ENCODE measurements at places on chromosomes 7 and 10. TPM values are rescaled to one million over a fixed set of nuclear protein-coding genes. Genes with fewer than 3 reads are reported as not detected.

Gene SFTPA2
- not detected for total RNA-seq

Gene FXYD4
- total RNA-seq = not detected

Gene ZNF804B
- not detected for total RNA-seq

Gene ABCB4
- total RNA-seq = 0.32 TPM

Gene AKR1C4
- not detected for total RNA-seq

Gene GPRIN2
- not detected for total RNA-seq

Gene CHN2
- total RNA-seq = 0.76 TPM

Gene LLCFC1
- total RNA-seq = not detected

Gene KCP
- not detected for total RNA-seq

Gene CRYGN
- not detected for total RNA-seq

Gene ELFN1
- 0.57 TPM for total RNA-seq

Gene C10orf62
- total RNA-seq = 0.06 TPM

Gene GNG11
- 256 TPM for total RNA-seq

Gene DGKB
- not detected for total RNA-seq

Gene WDFY4
- 1.5 TPM for total RNA-seq

Gene CTTNBP2
- total RNA-seq = not detected

Gene ITGA8
- 0.25 TPM for total RNA-seq

Gene OR9A2
- total RNA-seq = not detected

Gene BZW2
- total RNA-seq = 88.4 TPM

Gene MSMB
- total RNA-seq = not detected

Gene CHAT
- not detected for total RNA-seq

Gene MICU1
- total RNA-seq = 28.0 TPM

Gene PDE6C
- not detected for total RNA-seq

Gene PKD2L1
- total RNA-seq = not detected

Gene BAMBI
- 1.6 TPM for total RNA-seq

Gene CABCOCO1
- 0.06 TPM for total RNA-seq

Gene PLEKHA1
- total RNA-seq = 23.6 TPM

Measured in bladder microvascular endothelial cell (primary cell).